ENCODE measurements at places on chromosomes 4 and X.

DNA sequence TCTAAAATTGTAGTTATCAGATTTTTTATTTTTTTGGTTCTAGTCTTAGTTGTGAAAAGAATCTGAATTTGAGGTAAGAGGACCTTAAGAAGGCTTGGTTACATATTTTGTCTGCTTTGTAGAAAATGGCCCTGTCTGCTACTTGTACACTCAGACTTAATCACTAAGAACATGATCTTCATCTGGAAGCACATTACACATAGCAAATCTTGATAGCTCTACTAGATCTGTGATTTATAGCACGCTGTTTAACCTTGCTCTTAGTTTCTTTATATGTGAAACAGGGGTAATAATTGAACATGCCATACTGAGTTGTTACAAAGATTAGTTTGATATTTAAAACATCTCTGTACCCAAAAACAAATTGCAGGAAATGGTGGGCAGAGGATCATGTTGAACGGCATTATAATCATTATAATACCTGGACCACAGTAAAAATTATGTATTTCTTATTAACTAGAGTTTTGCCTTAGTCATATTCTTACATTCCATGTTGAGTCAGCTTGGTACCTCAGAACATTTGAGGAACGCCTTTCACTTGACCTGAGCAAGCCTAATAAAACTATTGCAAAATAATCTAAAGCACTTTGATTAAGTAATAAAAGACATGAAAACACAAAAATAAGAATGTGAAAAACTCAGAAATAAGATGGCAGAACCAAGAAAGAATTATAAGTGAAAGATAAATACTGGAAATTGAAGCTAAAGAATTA, 738.0 kb upstream of the AADAT start:
- no peak for DNase-seq

- DNase-seq, result no peak
Measured at GRCh38 chr4:25454476-25454875, 77.4 kb downstream of the ANAPC4 start.

DNA sequence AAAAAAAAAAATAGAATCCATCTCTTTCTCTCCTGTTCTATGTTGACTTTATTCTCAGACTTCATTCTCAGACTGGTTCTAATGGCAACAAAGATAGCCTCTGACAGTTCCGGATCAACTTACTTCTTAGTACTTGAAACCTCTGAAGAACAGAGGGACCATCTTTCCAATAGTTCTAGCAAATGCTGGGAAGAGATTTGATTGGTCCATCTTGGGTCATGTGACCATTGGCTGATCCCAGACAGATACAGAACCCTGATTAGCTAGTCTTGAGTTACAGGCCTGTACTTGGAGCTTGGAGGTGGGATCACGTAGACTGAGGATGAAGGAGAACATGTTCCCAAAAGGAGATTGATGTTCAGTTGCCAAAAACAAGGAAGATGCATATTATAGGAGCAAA, 66.9 kb upstream of the STIM2 start:
- DNase-seq, result no peak

GRCh38 chrX:22097012-22097694, 65.0 kb downstream of the PHEX start:
- DNase-seq, result peak; percentile 16

DNA sequence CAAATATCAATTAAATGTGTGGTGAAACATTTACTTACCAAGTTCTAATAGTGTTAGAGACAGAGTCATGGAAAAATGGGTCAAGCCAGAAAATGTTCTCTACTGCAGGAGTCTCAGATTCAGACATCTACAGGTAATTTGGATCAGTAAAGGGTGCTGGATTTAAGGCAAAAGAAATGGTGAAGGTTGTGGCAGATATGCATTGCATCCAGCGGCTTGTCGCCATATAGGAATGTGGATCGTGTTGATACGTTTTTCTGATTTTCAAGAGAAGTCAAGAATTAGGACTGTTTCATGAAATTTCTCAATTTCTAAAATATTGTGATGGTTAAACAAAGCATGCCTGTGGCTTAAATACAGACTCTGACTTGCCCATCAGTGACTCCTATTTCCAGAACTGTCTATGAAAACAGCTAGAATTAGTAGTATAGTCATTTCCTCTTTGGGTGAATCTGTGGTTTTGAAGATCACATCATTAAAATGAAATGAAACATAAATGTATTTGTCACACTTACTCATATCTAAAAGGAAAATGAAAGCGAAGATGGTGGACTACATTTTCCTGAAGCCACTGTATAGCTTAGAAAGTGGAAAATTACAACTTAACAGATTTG, 110.1 kb upstream of the VEGFC start:
- peak; percentile 69 for DNase-seq

DNA sequence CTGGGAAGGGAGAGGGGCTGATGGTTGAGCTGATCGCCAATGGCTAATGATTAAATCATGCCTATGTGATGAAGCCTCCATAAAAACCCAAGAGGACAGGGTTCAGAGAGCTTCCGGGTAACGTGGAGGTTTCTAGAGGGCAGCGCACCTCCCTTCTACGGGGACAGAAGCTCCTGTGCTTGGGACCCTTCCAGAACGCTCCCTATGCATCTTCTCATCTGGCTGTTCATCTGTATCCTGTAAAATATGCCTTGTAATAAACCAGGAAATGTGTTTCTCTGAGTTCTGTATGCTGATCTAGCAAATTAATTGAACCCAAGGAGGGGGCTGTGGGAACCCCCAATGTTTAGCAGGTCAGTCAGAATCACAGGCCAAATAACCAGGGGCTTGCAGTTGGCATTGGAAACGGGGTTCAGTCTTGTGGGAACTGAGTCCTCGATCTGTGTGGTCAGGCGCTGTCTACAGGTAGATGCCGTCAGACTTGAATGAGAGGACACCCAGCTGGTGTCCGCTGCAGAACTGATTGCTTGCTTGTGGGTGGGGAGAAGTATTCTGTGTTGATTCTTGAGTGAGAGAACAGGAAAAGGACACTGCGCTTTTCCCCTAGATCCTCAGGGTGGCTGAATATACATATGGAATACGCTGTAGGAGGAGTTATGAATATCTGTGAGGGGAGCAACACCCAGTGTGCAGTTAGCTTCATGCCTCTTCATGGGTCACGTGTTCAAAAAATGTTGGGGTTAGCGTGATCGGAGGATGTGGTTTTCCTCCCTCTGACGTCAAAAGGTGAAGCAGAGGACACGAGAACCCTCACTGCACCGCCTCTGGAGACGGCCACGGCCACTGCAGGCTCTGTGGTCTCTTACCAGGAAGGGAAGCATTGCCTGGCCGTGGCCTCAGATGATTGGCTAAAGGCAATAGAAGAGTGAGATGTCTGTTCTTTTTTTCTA, 29.2 kb downstream of the HTT-AS start:
- DNase-seq, result no peak

DNA sequence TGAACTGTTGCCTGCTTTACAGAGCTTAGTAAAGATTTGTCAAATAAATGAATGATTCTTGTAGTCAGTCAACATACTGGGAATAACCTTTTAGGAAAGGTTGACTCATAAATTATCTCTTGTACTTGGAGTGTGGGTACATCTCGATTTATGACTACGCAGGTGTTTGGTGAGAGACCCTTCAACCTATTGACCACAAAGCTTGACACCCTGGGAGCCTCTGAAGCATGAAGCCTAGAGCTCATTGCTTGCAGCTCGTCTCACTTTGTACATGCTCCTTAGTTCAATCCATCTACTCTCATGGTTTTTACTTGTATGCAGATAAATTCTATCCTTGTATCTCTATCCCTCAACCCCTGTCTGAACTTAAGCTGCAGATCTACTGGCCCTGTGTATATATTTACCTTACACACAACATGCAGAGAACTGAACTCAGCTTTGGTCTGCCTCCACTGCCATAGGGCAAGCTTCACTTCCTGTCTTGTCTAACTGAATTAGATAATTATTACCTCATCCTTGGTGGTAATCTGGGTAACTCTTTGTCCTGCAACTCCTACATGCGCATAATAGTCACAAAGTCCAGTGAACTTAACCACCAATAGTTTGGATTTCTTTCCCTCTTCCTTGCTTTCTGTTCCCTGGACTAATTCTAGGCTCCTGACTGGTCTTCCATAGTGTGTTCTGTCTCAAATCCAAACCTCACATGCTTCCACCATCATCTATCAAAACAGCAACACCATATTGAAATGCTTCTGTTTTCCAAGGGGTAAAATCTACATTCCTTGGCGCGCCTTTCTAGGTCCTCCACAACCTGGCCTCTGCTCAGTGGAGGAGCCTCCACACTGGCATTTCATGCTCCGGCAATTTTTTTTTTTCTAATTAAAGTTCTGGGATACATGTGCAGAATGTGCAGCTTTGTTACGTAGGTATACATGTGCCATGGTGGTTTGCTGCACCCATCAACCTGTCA, 32.2 kb upstream of the FAT1 start:
- DNase-seq, result no peak

GRCh38 chrX:85992811-85993229, 54.5 kb downstream of the CHM start:
- DNase-seq, result peak; percentile 15

DNA sequence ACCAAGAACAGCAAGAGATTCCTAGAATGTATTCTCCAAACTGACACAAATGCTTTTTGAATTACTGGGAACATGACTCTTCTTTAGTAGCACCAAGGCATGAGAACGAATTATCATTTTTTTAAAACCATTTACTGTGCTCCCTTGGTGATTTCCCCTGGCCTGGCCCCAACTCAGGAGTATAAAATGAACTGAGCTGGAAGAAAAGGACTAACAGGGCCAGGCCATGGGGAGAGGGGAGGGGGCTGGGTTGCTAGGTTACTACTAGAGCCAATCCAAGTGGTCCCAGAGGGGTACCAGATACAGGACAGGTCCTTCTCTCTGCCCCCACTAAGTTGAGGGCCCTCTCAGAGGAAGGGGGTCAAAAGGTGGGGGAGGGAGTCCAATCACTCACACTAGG, 23.1 kb downstream of the SASH3 start:
- DNase-seq, result no peak

- DNase-seq, result no peak
Measured at GRCh38 chr4:78145008-78145407, 87.9 kb downstream of the FRAS1 start.

DNA sequence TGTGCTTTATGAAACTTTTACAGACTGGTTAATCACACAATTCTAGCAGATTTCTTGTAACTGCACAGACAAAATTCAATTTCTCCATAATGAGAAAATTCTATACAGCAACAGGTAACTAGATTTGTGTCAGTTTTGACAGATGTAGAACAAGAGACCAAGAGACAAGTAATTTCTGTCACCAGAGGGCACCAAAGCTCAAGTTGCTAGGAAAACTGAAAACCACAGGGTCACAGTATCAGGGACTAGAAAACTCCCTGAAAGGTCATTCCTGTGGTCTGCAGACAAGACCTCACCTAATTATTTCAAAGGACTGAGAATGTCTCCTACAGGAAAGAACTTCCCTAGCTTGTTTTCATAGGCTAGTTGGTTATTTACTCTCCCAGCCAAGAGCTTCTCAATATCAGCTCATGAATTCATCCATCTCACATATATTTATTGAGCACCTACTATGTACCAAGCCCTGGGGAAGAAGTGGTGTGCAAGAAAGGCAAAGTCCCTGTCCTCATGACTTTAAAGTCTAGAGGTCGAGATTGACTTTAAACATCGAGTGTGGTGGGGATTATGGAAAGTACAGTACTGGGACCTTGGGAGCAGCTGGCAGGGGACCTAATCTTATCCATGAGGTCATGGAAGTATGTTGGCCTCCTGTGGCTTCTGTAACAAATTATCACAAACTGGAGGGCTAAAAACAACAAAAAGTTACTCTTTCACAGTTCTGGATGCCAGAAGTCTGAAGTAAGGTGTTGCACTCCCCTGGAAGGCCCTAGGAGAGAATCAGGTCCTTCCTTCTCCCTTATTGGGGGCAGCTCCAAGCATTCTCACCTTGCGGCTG, 47.8 kb upstream of the SETD7 start:
- DNase-seq, result peak; percentile 47

DNA sequence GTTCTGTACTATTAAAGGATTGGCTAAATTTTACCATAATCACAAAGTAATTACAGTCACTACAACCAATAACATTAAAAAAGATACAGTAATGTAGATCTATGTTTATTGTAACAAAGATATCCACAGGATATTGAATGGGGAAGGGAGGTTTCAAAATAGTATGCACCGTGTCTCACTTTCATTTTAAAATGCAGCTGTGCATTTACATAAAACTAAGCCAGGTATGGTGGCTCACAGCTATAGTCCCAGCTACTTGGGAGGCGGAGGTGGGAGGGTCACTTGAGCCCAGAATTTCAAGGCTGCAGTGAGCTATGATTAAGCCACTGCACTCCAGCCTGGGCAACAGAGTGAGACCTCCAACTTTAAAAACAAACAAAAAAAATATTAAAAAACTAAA, 8.5 kb downstream of the SRP72 start:
- DNase-seq, result no peak

DNA sequence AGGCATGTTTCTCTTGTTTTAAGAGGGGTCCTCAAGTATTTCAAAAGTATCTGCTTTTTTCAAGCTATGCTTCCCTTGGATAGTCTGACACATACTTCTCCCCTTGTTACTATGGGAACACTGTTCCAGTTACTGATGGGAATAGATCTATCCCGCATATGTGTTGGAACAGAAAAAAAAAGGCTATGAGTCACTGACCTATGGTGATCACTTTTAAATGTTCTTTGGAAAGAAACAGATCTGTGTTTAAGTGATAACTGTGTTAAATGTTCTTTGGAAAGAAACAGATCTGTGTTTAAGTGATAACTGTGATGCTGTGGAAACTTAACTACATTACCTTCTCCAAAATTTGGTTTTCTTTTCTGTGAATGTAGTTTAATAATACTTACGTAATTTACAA, 303.2 kb downstream of the TEX13C start:
- DNase-seq, result no peak

DNA sequence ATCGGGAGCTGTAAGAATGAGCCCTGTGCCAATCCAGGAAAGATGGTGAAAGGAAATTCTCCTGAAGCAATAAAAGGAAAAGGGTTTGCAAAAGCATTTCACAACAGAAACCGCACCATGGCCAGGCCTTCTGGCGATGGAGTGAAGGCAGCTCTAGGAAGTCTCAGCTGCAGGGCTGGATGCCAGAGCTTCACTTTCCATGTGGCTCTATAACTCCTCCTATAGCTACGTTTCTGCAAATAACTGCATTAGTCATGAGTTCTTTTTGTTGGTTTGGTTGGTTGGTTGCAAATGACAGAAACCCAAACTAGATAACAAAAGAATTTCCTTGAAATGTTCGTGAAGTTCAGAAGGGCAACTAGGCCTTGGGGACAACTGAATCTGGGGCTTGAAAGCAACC, 84.6 kb downstream of the RELL1 start:
- DNase-seq, result peak; percentile 25

GRCh38 chr4:89765966-89766365, 71.0 kb downstream of the SNCA start:
- DNase-seq, result peak; percentile 51

- no peak for DNase-seq
Measured at GRCh38 chr4:176850436-176850835, 57.7 kb upstream of the VEGFC start.

- no peak for DNase-seq
Measured at GRCh38 chr4:183763990-183764754, 105.1 kb downstream of the TRAPPC11 start.

Measured in GM03348 (cell line).